Stimulated activated CD8-positive, alpha-beta memory T cell treated with anti-CD3 and anti-CD28 coated beads, Interleukin-4, amount 100 ng/mL, for 1 hour (primary cell): ENCODE measurements at places on chromosomes 4 and X.

DNA sequence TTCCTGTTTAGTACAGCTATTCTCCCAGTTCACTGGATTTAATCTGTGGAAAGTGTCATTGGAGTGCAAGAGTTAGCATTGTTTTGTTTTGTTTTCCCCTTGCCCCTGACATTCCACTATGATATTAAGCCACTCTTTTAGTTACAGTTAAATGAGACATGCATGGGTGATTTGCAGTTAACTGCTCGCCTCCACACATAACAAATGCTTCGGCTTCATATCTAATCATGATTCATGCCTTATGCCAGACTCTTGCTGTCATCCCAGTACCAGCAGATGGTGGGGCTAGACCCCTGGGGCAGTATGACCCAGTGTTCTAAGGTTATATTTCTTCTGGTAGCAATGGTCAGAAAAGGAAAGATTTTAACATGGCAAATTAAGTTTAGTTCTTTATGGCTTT is 80.1 kb downstream of the RAP1GDS1 start:
- no peak for DNase-seq

GRCh38 chr4:24482871-24483270 is 101.5 kb downstream of the DHX15 start:
- DNase-seq: no peak

- no peak for DNase-seq
Measured at GRCh38 chr4:117455088-117455487, 369.7 kb upstream of the TRAM1L1 start.

- no peak for DNase-seq
Measured at GRCh38 chrX:55342533-55343501, 78.1 kb upstream of the PAGE3 start.

DNA sequence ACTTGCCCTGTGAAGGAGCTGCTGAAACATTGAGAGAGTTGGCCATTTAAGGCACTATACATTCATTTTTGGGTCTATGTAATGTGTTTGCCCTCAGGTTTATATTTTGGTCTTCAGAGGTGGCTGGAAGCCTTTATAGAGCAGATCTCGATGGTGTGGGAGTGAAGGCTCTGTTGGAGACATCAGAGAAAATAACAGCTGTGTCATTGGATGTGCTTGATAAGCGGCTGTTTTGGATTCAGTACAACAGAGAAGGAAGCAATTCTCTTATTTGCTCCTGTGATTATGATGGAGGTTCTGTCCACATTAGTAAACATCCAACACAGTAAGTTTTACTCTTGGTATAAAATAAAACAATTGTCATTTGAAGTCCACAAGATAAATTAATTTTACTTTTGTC is 31.1 kb downstream of the EGF start:
- no peak for DNase-seq

- DNase-seq: no peak
Measured at GRCh38 chrX:15299941-15300851, 15.2 kb downstream of the ASB11 start.

DNA sequence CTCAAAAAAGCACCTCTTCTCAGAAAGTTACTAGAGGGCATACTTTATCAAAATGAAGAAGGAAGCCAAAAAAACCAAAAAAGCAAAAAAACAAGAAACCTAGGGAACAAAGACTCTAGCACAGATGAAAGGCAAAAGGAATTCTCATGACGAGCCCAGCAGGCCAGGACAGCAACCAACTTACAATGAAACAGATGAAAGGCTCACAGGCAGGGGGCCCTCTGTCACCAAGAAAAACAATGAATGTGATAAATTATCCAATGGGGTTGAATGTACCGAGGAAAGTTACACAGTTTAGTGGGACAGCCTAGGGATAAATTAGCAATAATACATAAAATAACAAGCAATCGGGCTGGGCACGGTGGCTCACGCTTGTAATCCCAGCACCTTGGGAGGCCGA is 79.0 kb downstream of the GPR82 start:
- no peak for DNase-seq

DNA sequence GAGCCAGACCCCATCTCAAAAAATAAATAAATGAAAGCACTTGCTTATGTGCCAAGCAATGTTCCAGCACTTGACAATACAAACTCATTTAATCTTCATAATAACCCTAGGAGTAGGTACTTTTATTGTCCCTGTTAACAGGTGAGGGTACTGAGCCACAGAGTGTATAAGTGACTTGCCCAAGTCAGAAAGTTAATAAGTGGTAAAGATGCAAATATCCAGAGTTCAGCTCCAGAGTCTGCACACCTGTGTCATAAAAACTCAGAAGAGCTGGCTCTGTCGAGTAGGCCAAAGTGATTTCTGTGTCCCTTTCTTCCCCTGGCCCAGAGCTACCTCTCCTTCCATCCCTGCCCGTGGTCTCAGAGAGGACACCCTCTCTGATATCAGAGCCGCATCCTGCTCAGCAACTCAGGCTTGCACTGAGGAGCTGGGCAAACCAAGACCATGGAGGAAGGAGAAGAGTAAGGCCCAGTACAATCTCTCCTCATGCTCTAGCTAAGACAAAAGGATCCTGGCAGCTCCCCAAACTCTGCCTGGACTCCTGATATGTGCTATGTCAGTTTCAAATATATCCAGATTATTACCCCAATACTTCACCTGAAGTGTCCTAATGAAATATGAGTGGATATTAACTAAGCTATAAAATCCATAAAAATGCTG is 136.3 kb downstream of the HS6ST2 start:
- no peak for DNase-seq

GRCh38 chr4:178426871-178427270 is 984.6 kb upstream of the AGA start:
- DNase-seq: no peak

- no peak for DNase-seq
Measured at GRCh38 chr4:110475881-110476818, at the start of gene ENPEP. Gene ENPEP (plus strand): TSS chr4:110476155. CDS start chr4:110476415, 260 bp downstream.

- no peak for DNase-seq
Measured at GRCh38 chr4:181509073-181509472, 734.1 kb upstream of the TENM3 start.

DNA sequence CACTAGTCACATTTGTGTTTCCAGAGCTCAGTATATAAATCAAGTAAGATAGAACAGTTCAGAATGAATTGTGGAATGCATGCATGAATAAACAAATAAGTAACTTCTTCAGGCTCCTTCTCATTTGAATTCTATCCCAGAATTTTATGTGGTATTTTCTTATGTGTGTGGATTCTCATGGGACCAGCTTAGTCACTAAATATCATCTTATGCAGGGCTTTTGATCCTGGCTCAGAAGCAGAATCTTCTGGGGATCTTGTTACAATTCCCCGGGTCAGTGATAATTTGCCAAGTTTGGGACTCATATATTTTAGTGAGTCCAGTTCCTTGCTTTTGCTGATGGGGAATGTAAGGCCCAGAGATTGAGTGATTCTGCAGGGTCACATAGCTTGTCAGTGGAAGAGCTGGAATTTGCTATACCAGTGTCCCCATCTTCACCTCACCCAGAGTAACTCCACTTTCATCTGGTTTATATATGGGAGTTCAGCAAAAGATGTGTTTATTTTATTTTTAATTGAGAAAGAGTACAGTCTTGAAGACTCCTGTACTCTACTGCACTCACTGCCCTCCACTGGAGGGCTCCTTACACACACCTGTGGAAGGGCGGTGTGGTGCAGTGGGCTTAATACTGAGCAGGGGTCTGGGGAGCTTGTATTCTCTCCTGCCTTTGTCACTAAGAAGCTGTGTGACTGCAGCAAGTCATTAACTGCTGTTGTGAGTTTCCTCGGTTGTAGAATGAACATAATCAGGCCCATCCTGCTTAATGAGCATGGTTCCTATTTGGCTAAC is 198.2 kb upstream of the CXorf66 start:
- no peak for DNase-seq

DNA sequence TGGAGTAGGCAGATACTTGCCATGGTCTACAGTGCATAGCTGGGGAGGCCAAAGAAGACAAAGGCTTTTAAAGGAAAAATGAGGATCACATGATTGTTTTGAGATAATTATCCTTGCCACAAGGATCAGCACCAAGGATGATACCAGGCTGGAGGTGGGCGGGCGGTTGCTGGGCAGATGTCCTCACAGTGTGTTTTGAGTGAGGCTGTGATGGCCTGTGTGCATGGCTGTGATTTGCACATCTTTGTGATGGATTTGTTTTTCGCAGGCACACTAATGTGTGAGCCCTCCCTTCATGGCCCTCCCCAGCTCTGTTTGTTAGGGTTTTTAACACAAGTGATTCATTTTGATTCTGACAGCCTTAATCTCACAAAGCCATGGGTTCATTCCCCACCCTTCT is 46.8 kb downstream of the RGS12 start:
- no peak for DNase-seq

DNA sequence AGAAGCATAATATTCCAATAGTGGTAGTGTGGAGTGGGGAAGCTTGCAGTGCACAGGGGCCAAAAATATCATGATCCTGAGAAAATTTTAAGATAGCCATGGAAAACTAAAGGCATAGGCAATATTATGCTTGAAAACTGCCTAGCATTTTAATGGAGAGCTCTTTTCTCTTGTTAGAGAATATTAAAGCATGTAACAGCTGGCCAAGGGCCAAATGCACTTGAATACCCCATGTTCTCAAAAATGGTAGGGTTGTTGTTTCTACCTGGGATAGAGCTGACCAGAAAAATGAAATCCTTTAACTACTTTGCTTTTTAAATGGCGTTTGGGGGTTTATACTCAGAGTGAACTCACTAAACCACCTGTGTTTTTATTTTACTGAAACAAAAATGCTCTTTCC is 739.6 kb upstream of the SLIT2 start:
- no peak for DNase-seq

GRCh38 chrX:6748595-6748994 is 213.7 kb upstream of the VCX3A start:
- no peak for DNase-seq

- DNase-seq: no peak
Measured at GRCh38 chr4:154354883-154355282, 136.7 kb downstream of the DCHS2 start.

DNA sequence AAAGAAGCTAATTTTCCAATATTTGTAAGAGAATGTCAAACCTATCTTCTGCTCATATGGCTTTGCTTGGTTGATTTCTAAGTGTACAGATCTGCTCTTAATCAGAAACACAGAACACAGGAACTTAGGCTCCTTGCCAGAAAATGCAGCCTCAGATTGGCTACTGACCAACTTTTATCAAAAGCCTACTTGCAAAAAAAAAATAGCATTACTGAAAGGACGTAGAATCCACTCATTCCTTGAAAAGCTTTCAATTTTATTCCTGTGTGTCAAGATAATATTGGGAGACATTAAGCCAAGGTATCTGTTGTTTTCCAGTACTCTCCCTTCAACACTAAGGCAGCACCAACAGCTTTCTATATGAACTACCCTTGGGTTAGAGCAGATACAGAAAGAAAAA is 127.6 kb upstream of the INTU start:
- DNase-seq: no peak

- DNase-seq: no peak
Measured at GRCh38 chr4:16818005-16818404, 80.4 kb downstream of the LDB2 start.

DNA sequence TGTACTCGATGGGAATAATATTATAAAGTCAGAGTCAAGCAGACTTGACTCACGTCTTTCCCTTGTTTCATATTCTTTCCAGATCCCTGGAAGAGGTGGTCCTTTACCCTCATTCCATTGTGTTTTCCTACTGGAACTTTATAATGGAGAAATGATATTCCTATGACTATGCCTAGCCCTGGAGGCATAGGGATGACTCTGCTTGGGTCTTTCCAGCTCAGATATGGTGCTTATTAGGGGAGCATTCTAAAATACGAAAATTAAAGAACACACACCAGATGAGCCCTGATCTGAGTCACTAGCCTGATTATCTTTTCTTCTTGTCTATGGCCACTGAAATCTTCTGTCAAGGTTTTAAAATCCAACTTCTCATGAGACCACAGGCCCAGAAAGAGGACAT is 231.4 kb downstream of the ANKRD50 start:
- no peak for DNase-seq

- DNase-seq: no peak
Measured at GRCh38 chr4:113116414-113117357, 67.2 kb downstream of the ANK2 start.

GRCh38 chr4:146453181-146453807 is 68.4 kb downstream of the SLC10A7 start:
- no peak for DNase-seq

DNA sequence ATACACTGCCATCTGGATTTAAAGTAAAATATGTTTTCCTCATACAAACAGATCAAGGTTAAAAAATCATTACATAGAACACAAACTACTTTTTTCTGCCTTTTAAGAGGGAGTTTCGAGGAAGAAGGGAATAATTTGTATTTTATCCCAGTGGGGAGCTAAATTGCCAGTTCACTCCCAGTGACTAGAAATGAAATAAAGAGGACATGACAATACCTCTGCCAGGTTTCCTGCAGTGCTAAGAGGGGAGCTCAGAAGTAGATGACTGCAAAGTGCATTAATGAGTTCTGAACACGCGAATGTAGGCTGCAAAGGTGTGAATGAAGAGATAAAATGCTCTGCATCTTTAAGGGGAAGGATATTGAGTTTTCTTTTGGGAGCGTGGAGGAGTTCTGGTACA is 69.7 kb downstream of the SRPX start:
- DNase-seq: no peak

GRCh38 chrX:119755981-119756533 is 2.3 kb upstream of the SOWAHD start:
- no peak for DNase-seq

GRCh38 chr4:76232681-76233080 is 18.8 kb upstream of the FAM47E start:
- no peak for DNase-seq

DNA sequence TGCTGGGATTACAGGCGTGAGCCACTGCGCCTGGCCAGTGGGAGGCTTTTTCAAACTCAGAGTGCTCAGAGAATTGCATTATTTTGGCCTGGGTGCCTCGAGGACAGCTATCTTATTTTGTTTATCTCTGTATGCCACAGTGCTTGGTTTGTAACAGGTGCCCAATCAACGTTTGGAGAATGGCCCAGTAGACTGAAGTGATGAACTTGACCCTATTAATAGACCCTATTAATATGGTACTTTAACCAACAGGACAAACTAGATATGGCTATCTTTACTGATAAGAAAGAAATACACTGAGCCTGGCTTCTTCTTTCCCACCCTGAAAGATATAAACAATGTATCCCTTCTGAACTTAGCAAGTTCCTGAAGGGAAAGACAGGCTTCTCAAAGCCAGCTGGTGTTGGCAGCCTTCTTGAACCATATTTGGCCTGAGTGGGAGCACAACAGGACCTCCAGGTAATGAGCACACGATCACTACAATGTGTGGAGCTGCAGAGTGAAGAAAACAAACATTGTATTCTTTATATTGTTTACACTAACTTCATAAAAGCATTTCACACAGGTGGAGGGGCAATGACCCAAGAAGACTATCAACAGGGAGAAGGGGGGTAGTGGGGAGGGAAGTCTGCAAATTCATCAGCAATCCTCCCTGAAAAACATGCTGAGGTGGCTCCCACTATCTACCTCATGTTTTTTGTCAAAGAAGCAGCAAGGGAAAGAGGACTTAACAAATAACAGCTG is 41.7 kb downstream of the PRPS1 start:
- no peak for DNase-seq

DNA sequence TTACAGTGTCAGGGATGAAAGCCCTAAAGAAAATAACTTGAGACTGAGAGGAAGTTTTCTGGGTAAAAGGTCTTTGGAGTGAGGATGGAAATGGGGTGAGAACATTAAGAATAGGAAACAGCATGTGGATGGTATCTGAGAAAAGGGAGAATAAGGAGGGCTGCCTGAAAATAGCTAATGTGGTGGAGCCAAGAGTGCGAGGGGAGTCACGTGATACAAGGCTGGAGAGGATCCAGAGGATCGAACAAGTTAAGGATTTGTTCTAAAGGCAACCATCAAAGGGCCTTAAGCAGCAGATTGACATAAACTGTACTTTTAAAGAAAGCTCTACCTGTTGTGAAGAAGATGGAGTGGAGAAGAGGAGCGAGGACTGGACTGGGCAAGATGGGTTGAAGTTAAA is 347.4 kb upstream of the AGA start:
- DNase-seq: no peak
